ENCODE measurements at places on chromosomes 1 and 21. TPM values are rescaled to one million over a fixed set of nuclear protein-coding genes. Genes with fewer than 3 reads are reported as not detected.
A peak's percentile ranks its signal among the peaks of the same experiment; 100 is the strongest.

DNA sequence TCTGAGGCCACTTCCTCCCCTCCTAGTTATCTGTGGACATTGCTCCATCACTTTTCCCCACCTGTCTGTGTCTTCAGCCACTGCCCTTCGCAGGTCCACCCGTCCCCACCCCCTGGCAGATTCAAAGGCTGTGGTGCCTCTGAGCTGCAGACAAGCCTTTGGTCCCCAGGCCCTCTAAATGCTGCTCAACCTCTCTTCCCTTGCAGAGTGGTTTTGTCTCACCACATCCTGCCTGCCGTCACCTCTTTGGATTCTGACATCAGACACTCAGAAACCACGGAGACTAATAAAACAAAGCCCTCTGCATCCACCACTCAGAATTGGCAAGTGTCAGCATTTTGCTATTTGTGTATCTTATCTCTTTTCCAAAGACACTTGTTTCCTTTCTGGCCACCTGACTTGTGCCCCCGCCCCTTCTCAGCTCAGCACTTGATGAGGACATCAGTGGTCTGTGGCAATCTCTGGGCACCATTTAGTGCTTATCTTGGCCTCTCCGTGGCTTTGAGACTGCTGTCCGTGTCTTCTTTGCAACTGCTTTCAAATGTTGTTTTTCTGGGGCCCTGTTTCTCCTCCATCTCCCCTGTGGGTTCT, 7.7 kb downstream of the CNIH3 start:
- no peak for DNase-seq

DNA sequence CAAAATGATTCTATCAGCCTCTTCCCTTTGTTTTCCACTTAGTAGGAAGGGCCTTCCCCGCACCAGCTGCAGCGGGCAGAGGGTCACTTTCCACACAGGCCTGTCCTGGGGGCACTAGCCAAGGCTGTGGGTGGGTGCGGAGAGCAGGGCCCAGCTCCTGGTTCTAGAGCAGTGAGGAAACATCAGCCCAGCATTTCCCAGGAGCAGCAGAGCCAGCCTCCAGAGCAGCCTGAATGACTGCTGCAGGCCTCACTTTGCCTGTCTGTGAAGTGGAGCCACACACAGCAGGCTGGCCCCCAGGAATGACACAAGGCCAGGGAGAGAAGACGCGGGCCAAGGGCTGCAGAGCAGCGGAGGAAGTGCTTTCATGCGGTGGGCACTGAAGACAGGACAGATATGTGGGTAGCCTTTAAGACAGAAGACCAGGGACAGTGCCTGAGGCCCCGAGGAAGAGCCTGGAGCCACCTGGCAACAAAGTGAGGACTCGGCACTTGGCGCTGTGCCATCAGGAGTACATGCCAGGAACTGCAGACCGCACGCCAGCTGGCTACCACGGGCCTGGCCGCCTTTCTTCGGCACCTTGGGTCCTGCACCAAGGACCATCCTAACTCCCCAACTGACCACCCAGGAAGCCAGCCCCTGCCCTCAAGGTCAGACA, 42.0 kb downstream of the ACOT7 start:
- no peak for DNase-seq

GRCh38 chr21:26169061-26169610, 1.4 kb downstream of the APP start:
- peak; percentile 67 for DNase-seq

DNA sequence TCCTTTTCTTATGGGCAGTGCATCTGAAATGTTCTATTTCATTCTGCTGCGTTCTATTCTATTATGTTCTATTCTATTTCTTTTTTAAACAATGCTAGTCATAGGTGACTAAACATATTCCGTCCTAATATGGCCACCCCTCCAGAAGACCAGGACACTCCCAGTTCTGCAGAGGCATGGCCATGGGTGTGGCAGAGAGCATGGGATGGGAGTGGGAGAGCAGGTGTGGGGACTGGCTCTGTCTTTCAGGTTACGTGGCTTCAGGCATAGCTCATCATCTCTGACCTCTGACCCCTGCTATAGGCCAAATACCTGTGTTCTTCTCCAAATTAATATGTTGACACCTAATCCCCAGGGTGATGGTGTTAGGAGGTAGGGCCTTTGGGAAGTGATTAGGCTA, 33.4 kb upstream of the TLR5 start:
- DNase-seq, result no peak

GRCh38 chr1:29052941-29053340, 70.8 kb downstream of the TMEM200B start:
- DNase-seq, result no peak

HSD17B7 gene
- 33.9 TPM for polyA plus RNA-seq

RIMKLA gene
- 0.65 TPM for polyA plus RNA-seq

CYP2J2 gene
- polyA plus RNA-seq, result 1.4 TPM

MCOLN3 gene
- 23.1 TPM for polyA plus RNA-seq

SH2D1B gene
- 0.13 TPM for polyA plus RNA-seq
